NCI-H774 (cell line): ENCODE measurements at places on chromosomes 13 and 19.

- peak; percentile 10 for DNase-seq
Measured at GRCh38 chr19:21434967-21435544, 38.1 kb downstream of the ZNF493 start.

- DNase-seq: no peak
Measured at GRCh38 chr13:49838989-49839388, 46.5 kb upstream of the KPNA3 start.

- DNase-seq: no peak
Measured at GRCh38 chr19:30066781-30067759, 125.0 kb downstream of the URI1 start.

GRCh38 chr19:12785431-12786031 lies 5.8 kb upstream of the JUNB start:
- DNase-seq: no peak

DNA sequence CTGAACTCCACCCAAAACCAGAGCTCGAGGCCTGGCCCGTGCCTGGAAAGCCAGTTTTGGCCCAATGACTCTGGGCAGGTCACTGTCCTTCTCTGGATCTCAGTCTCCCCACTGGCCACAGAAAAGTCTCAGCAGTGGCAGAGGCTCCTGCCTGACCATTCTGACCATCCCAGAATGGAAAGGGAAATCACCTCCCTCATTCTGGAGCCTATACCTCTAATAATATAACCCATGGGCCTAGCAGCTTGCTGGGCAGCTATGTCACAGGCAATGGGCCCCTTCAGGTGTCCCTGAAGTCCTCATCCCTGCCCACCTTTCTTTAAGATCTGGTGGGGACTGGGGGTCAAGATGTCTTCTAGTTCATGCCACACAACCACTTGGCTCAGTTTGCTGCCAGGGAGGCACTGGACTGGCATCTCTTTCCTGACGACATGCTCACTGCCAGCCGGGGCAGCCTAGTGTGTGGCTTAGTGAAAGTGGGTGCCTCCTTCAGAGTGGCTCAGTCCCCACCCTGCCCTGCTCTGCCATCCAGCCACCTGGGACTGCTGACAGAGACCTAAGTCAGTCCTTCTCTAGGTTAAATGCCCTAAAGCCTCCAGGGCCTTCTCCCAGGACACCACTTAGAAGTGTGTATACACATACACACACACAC lies 62.6 kb downstream of the AP1M1 start:
- no peak for DNase-seq

GRCh38 chr13:33730147-33730546 lies 87.8 kb upstream of the RFC3 start:
- DNase-seq: no peak

DNA sequence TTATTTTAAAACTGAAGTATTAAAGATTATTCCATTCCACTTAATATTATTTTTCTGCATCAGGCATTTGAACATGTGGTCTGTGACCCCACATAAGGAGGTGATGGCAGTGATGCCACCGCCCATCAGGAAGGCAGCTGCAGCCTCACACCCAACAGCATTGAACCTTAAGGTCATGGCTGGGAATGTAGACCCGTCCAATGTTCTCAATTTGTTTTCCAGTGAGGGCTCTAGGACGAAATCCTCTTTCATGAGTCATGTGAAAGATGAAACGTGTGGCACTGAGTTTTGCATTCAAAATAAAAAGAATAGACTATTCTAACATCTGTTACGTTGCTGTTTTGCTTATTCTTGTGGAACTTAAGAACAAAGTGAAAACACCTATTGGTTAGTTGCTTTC lies 74.5 kb upstream of the ANKRD10 start:
- no peak for DNase-seq

DNA sequence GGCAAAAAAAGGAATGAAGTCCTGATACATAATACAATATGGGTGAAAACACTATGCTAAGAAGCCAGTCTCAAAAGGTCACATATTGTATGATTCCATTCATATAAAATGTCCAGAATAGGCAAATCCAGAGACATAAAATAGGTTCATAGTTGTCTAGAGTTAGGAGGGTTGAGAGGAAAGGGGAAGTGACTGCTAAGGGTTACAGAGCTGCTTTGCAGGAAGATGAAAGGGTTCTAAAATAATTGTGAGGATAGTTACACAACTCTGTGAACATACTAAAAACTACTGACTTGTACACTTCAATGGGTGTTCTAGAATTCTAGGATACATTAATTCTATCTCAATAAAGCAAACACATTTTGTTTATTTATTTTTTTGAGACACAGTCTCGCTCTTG lies 25.7 kb downstream of the CAB39L start:
- no peak for DNase-seq

GRCh38 chr19:2728783-2729387 lies 7.7 kb upstream of the DIRAS1 start:
- DNase-seq: no peak

- DNase-seq: no peak
Measured at GRCh38 chr19:50003810-50004419, 21.3 kb downstream of the VRK3 start.

GRCh38 chr13:110475550-110476219 lies 85.8 kb downstream of the RAB20 start:
- no peak for DNase-seq

- DNase-seq: no peak
Measured at GRCh38 chr13:77863144-77863543, 55.5 kb downstream of the EDNRB start.

- no peak for DNase-seq
Measured at GRCh38 chr19:56699552-56699951, 28.0 kb upstream of the ZNF835 start.

- no peak for DNase-seq
Measured at GRCh38 chr19:54432144-54432738, 16.8 kb upstream of the LENG8 start.

GRCh38 chr13:32660227-32660626 lies 74.0 kb downstream of the PDS5B start:
- DNase-seq: no peak

DNA sequence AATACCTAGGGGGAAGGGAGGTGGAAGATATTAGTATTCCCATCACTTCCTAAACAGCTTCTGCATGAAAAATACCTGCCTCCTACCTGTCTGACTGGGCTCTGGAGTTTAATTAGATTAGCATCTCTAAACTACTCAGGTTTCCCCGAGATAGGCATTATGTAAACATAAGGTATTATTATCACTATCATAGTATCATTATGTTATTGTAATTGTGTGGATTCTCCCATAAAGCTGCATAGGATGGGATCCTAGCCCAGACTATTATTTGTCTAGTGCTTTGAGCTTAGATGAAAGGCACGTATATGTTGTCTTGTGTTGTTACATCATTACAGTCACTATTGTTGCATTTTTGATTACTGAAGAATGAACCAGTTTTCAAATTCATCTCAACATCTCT lies 115.2 kb upstream of the SOX21 start:
- DNase-seq: peak; percentile 39

- no peak for DNase-seq
Measured at GRCh38 chr13:110125157-110125556, 181.8 kb downstream of the COL4A1 start.

DNA sequence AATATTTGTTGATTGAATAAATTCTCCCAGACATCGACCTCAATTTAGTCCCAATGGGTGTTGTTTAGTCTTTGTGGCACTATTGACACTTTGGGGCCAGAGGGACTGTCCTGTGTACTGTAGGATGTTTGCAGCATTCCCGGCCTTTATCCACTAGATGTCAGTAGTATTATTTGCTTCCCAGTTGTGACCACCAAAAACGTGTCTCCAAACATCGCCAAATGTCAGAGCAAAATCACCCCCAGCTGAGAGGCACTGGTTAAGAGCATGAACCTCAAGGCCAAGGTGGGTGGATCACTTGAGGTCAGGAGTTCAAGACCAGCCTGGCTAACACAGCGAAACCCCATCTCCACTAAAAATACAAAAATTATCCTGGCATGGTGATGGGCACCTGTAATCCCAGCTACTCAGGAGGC lies 15.4 kb downstream of the NLRP12 start:
- no peak for DNase-seq

GRCh38 chr19:33329736-33330135 lies 27.4 kb upstream of the CEBPA start:
- no peak for DNase-seq

GRCh38 chr19:7358102-7358597 lies 9.4 kb downstream of the ARHGEF18 start:
- DNase-seq: no peak

DNA sequence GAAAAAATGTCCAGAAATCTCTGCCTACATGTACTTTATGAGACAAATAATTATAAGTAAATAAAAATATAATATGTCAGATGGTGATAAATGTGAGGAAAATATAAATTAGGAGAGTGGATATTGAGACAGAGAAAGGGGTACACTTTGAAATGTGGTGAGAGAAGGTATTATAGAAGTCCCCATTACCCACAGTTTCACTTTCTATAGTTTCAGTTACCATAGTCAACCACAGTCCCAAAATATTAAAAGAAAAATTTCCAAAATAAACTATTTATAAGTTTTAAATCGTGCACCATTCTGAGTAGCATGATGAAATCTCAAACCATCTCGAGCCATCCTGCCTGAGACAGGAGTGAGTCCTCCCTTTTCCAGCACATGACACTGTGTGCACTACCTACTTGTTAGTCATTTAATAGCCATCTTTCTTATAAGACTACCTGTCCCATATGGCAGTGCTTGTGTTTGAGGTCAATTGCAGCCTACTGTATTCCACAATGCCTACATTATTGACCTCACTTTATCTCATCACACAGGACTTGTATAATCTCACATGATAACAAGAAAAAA lies 653.7 kb downstream of the DACH1 start:
- DNase-seq: no peak

GRCh38 chr13:35841060-35841521 lies 290.1 kb downstream of the DCLK1 start:
- DNase-seq: no peak

DNA sequence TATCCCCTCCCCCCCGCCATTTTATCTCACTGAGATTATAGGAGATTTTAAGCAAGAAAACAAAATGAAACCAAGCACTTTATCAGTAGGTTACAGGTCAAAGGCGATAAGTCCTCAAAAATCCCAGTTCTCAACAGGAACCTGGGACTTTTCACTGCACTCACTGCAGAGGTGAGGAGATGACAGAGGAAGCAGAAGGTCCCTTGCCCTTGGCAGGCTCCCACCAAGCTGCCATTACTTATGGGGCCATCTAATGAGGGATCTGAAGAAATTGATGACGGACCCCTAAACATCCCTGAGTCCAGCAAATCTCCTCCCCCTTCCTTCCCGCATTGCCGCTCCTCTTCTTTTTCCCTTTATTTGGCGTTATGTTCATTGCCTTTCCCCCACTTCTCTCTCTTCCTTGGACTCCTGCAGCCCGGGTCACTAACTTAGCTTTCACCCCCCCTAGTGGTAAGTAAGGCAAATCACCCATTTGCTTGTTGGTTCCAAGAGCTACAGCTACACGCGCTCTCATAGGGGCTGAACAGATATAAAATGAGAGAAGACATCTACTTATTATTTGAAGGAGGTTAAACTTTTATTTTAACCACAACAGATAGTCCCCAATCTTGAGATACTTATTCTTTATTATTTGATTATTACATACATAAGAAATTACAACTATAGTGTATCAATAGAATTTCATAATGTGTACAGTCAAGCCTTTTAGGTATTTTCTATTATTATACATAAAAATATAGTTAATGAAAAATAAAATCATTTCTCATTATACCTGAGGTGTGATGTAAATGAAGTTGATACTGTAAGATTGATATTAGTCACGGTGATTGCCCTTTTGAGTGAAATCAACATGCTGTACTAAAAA lies 52.0 kb upstream of the ARGLU1 start:
- peak; percentile 66 for DNase-seq

DNA sequence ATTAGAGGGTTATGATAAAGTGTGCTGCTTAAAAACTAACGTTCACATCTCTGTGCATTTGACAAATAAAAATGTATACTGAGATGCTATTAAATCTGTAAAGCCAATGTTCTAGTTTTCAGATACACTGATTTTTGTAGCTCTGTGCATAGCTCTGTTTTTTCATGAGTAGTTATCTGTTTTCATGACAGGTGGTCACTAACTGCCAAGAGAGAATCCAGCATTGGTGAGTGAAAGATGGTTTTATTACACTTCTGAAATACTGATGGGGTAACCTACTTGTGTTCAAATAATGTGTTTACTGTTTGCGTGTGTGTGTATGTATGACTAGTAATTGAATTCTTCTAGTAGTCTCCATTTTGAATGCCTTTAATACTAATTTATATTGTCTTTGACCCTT lies 29.0 kb downstream of the URI1 start:
- DNase-seq: no peak

GRCh38 chr19:18440415-18440877 lies 2.5 kb upstream of the ISYNA1 start:
- DNase-seq: no peak

DNA sequence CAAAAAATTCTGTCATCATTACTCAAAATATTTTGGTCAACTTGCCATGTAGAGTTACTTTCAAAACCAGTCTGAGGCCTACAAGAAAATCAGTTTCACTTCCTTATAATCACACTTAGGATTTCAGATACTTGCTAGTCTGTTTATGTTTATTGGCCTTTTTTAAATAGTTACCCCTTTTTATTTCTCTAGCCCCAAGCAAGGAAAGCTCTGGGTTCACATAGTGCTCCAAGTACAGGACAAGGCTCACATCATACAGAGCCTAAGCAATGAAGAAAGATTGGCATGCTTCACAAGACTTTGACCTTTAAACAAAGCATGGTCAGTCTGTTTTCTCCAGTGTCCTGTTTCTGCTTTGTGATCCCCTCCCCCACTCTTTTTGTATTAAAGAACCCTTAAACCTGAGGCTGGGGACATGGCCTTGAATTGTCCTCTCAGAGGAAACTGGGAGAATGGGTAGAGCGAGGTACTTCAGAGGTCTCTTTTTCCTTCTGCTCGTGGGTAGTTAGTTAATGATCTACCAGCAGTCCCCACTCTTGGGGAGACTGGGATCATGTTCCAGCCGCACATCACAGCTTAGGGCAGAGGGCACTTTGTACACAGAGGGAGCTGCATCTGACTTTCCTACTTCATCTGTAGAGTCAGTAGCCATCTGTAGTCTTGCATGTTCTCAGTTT lies 30.7 kb downstream of the CEACAM1 start:
- DNase-seq: no peak

DNA sequence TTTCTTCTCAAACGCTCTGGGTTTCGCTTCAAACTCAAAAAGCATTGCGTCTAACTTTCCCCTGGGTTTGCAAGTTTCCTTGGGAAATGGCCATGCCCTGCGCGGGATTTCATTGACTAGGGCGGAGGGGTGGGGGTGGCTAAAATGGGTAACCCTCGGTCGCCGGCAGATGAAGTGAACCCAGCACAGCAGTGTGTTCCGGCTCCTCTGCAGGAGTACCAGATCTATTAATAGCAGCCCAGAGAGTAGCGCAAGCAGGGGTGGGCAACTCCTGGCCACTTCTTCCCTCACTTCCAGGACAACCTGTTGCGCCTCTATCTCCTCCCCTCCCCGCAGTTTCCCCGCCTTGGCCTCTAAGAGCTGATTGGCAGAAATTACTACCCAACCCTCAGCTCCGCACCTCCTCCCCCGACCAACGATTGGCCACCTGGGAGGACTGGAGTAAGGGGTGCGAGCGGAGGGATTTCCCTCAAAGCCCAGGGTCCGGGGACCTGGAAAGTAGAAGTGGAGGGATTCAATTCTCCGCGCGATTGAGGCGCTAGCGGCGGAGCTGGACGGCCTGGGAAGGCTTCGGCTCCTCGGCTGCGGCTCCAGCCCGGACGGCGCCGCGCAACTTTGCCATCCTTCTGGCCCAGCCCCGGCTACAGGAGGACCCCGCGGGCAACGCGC lies at the start of gene FREM2:
Gene FREM2 (plus strand): TSS at position 501 of the 669 bp plus-strand sequence. CDS start 268 bp downstream, outside the sequence.
- peak; percentile 71 for DNase-seq

- no peak for DNase-seq
Measured at GRCh38 chr13:107803822-107804495, 411.4 kb downstream of the LIG4 start.
